ENCODE measurements at places on chromosomes 12 and 14.

- DNase-seq: no peak
Observed at GRCh38 chr12:82873951-82874350, 187.2 kb downstream of the TMTC2 start.

GRCh38 chr14:50524060-50524459, 8.3 kb downstream of the MAP4K5 start:
- no peak for DNase-seq

GRCh38 chr12:95788637-95789036, 1.9 kb downstream of the NTN4 start:
- no peak for DNase-seq

DNA sequence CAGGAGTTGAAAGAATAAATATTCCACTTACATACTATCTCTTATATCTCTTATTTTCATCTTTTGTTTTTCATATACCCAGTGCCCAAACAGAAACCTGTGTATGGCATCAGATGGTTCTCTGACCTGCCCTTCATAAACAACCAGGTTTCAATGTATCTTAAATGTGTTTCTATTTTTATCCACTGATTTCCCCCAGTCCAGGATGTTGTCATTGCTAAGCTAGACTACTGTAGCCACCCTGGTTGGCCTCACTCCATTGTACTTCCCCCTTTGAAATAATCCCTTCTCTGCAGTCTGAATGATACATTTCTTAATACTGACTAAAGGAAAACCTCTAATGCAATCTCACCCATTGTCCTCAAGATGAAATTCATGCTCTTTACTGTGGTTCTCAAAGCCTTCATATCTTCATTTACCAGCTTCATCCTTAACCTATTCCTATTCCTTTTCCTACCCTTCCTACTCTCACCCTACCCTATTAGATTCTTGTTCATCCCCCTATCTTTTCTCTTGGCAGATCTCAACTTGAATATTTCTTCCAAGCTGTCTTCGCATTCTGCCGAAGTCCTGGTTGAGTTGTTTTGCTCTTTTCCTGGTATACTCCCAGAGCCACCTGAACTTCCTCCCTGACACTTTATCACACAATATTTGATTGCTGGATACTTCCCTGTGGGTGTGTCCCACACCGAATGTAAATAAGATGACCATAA, 312.4 kb downstream of the FOXG1 start:
- DNase-seq: no peak

DNA sequence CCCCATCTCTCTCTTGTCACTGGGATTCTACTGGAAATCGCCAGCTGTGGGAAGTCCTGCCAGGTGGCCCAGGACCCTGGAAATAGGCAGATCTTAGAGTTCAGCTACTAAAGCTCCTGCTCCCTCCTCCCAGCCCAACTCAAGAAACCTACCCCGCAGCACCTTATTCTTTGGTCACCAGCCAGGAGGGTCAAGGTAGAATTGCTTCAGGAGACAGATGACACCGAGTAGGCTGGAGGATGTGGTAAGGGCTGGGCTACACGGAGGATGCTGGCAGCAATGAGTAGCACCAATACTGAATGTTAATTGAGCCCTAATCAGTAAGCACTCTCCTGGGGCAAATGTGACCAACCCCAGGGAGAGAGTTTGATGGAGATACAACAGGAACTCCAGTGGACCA, 119.7 kb upstream of the VASH1 start:
- no peak for DNase-seq

DNA sequence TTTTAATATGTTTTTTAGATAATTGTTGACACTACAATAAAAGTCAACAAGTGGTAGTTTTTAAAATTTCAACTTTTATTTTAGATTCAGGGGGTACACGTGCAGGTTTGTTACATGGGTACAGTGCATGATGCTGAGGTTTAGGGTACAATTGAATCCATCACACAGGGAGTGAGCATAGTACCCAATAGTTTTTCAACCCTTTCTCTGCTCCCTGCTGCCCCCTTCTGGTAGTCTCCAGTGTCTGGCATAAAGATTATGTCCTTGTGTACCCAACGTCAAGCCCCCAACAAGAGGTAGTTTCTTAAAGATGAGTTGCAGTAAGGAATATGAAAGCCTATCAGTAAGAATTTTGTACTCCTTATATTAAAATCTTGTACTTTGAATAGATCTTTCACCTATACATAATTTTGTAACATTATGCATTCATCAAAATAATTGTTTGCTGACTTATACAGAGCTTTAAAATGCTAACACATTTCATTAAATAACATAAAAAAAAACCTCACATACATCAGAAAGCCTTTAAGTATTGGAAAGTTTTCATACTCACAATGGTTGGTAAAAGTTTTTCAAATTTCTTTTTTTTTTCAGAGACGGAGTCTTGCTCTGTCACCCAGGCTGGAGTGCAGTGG, 5.4 kb upstream of the RALGAPA1 start:
- peak; percentile 50 for DNase-seq

GRCh38 chr12:4160314-4161040, 113.1 kb upstream of the CCND2 start:
- DNase-seq: no peak

- peak; percentile 87 for DNase-seq
Observed at GRCh38 chr12:109462868-109463692, 14.0 kb downstream of the KCTD10 start.

- no peak for DNase-seq
Observed at GRCh38 chr14:54427871-54428270, 13.3 kb downstream of the CNIH1 start.

DNA sequence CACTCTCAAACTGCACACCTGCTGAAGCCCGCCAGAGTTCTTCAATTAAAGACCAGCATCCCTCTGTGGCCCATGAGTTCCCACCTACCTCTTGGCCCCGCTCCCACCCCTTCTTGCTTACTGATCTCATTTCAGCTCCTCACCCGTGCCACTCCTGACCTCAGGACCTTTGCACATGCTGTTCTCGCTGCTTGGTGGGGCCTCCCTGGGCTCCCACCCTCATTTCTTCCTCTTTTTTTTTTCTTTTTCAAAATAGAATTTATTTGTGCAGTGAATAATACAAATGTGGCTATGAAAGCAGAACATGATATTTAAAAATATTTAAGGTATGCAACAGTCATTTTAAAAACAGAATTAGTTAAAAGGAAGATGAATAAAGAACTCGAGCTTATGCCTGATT, 8.5 kb upstream of the SERPINA9 start:
- no peak for DNase-seq

GRCh38 chr14:59377491-59377890, 87.7 kb downstream of the GPR135 start:
- no peak for DNase-seq

DNA sequence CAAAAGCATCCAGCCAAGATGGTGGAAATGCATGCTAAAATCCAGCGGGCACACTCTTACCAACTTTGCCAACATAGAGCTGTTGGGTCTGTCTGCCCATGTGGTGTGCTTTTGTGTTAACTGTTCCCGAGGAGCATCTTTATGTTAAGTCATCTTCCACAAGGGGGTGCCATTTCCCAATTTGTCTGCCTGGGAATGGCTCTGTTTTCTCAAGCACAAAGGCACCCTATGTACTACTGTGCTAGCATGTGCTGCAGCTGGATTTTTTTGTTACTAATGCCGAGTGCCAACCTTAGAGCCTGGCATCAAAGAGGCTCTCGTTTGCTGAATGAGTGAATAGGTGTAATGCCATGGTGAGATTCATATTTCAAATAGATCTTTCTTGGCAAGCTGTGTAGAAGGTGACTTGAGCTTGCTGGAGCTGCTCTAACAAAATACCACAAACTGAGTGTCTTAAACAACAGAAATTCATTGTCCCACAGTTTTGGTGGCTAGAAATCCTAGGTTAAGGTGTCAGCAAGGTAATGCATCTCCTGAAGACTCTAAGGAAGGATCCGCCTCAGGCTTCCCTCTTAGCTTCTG, 74.3 kb downstream of the TRHDE start:
- DNase-seq: peak; percentile 26

- DNase-seq: no peak
Observed at GRCh38 chr14:99659333-99659741, 14.4 kb downstream of the HHIPL1 start.

GRCh38 chr12:50156641-50157040, 10.5 kb downstream of the CERS5 start:
- DNase-seq: no peak

- no peak for DNase-seq
Observed at GRCh38 chr14:93528884-93529558, 98.3 kb downstream of the UNC79 start.

DNA sequence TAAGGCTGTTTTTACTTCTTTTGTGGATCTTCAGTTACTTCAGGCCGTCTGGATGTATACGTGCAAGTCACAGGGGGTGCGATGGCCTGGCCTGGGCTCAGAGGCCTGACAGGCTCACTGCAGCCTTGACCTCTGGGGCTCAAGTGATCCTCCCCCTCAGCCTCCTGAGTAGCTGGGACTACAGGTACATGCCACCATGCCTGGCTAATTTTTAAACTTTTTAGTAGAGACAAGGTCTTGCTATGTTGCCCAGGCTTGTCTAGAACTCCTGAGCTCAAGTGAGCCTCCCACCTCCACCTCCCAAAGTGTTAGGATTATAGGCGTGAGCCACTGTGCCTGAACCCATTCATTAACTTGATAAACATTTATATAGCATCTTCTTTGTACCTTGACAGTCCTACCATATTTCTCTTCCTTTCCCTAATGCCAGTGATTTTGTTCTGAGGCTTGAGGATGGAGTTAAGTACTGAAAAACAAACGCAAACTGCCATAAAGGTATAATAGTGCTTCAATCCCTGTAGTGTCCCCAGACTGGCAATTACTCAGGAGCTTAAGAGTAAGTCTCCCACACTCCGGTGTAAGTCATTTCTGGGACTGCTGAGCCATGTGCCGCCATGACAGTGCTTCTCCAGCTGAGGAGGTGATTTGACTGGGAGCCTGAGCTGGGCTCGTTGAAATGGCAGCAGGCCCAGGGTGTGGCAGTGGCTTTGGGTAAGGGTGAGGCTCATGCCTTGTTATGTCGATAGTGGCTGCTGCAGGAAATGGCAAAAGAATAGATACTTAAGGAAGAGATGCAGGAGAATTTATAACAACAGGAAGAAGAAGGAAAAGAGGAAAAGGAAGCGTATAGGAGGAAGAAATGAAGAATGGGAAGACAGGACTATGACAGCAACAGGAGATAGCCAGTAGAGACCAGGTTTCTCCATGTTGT, 43.7 kb upstream of the HECTD1 start:
- DNase-seq: no peak

DNA sequence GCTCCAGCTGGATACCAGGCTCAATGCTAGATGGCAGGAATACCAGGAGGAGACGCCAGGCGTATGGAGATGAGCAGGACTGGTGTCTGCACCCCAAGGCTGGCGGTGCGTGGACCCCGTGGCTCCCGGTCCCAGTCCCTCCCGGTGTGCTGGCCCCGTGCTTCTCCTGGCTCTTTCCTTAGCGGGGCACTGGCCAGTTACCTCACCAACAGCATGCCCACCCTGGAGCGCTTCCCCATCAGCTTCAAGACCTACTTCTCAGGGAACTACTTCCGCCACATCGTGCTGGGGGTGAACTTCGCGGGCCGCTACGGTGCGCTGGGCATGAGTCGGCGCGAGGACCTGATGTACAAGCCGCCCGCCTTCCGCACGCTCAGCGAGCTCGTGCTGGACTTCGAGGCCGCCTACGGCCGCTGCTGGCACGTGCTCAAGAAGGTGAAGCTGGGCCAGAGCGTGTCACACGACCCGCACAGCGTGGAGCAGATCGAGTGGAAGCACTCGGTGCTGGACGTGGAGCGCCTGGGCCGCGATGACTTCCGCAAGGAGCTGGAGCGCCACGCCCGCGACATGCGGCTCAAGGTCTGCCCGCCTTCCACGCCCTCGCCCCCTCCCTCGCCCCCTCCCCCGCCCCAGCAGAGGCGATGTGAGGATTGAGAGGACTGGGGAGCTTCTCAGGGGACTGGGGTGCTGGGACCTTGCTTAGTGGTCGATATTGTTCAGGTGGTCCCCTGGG, 14.6 kb downstream of the VASH1 start:
- peak; percentile 28 for DNase-seq

DNA sequence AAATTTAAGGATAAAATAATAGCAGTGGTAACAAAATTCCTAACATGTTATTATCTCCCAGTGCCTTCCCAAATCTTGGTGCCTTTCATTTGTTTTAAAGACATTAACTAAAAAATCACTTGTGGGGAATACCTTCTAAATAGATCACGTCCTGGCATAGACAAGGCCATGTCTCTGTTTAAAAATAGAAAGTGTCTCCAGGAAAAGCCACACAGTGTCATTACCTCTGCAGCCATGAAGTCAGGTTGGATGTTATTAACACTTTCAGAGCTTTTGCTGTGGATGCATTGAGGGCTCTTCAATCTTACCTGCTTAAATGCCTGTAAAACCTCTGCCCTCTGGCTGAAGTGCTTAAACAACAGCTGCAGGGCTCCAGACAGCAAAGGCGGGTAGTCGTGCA, 211.1 kb downstream of the ITPR2 start:
- DNase-seq: no peak

- no peak for DNase-seq
Observed at GRCh38 chr12:118034429-118035189, 18.1 kb downstream of the RFC5 start.

GRCh38 chr12:93009533-93009932, 80.4 kb upstream of the EEA1 start:
- no peak for DNase-seq

DNA sequence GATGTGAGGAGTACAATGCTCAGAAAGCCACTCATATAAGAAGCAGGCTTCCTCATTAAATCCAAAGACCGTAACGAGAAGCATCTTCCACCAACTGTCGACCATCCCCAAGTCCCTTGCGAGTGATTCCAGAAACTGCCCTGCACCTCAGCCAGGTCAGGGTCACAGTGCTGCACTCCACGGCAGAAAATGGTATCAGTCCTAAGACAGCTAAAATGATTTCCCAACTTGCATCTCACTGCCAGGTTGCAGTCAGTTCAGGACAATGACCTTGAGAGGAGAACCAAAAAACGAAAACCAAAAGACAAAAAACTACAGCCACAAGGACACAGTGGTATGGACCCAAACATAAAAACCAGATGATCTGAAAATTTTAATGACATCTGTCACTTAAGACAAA, 20.6 kb downstream of the SBNO1 start:
- DNase-seq: no peak

GRCh38 chr12:26044007-26044394, 80.8 kb downstream of the BHLHE41 start:
- no peak for DNase-seq

DNA sequence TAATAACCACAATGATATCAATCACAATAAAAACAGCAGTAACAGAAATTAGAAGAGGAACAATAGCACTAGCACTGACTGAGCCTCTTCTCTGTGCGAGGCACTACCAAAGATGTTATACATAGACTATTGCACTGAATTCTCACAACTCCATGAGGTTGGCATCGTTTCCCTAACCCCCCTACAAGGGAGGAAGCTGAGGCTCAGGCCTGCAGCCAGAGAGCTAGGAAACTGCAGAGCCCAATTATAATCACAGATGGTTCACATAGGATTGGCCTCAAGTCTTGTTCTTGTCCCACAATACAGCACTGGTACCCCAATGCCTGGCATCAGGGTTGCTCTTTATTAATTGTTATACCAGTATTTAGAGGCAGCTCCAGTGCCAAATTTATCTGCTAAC, 278.0 kb downstream of the CEP128 start:
- no peak for DNase-seq

- peak; percentile 52 for DNase-seq
Observed at GRCh38 chr14:105087308-105087962, 22.2 kb upstream of the GPR132 start.

Data from left cardiac atrium (tissue), 4 donors.